ENCODE measurements at places on chromosomes 11 and 22.

GRCh38 chr11:72263361-72263760, 19.4 kb upstream of the PHOX2A start:
- DNase-seq, result no peak

DNA sequence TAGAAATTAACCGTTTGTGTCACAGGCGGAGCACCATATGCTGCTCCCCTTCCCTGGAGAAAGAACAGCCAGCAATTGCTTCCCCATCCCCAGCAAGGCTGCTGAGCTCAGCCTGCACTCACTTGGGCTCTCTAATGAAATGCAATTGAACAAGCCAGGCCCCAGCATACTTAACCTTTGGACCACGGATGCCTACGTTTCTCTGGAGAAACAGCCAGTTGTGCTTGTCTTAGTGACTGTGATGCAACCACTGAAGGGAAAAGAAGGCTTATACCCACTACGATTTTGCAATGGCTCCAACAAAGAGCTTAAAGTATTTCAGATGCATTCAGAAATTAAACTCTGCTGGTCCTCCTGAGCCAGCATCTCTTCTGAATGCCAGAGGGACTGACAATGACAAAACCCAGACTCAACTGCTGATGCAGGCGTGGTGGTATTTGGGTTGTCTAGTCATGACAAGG, 51.3 kb upstream of the SESN3 start:
- DNase-seq, result no peak

GRCh38 chr11:76156971-76157427, 49.3 kb downstream of the WNT11 start:
- DNase-seq, result no peak

DNA sequence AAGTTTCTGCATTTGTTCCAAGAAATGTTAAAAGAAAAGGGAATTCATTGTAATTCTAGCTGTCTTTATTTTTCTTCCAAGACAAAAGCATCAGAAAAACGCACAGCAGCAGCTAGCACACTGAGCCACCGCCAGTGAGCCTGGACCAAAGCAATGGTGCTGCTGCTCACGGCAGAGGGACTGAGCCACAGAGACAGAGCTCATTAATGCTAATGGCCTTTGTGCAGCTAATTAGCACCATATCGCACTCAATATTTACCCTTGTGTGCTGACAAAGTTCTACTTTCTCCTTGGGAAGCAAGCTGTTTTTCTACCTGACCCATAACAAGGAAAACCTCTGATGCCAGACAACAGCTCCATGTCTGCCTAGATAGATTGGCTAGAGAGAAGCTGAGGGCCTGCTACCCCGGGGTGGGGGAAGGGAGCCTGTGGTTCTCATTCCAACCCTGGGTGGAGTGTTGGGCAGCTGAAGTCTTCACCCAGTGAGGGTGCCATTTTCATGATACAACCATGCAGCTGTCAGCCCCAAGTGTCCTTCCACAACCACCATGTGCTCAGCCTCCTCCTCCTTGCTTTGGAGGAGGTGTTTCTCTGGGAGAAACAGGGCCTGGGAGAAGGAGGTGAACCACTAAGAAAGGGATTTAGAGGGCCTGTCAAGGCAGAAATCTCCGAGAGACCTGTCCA, 131.1 kb upstream of the NCAM1 start:
- no peak for DNase-seq

GRCh38 chr22:35538801-35539321, 1.8 kb upstream of the RASD2 start:
- DNase-seq, result peak; percentile 28

- no peak for DNase-seq
Observed at GRCh38 chr22:35555483-35555890, 14.9 kb downstream of the RASD2 start.

GRCh38 chr11:46119352-46120216, 1.7 kb downstream of the PHF21A start:
- peak; percentile 32 for DNase-seq

- DNase-seq, result no peak
Observed at GRCh38 chr22:39589875-39590274, 19.3 kb downstream of the CACNA1I start.

DNA sequence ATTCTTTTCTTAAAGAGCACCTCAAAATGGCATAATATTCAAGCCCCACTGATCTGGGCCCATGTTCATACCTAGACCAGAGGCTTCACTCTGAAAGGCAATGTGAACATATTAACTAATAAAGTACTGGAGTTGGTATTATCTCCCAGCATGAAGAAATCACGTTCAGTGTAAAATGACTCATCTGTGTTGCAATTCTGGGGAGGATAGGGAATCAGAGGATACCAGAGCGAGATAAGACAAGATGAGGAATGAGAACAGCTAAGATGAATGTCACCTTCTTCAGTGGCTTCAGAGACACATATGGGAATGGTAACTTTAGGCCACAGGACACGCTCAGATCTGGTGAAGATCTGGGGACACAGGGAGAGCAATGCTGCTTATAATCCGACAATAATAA, 121.1 kb downstream of the NTM start:
- no peak for DNase-seq

DNA sequence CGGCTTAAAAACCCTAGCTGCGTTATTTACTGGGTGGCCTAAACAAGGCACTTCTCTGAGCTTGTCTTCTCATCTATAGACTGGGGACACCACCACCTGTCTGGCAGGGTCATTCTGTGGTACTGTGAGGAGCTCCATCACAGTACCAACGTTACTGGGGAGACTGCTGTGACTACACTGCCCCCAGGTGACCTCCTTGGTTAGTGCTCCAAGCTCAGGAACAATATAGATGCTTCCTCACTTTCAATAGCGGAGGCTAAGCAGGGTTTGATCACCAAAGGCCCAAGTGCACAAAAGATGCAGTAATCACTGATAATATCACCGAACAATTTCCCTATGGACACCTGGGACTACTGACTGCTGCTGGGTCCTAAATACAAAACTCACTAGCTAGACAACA, 18.8 kb downstream of the PRPF19 start:
- no peak for DNase-seq

DNA sequence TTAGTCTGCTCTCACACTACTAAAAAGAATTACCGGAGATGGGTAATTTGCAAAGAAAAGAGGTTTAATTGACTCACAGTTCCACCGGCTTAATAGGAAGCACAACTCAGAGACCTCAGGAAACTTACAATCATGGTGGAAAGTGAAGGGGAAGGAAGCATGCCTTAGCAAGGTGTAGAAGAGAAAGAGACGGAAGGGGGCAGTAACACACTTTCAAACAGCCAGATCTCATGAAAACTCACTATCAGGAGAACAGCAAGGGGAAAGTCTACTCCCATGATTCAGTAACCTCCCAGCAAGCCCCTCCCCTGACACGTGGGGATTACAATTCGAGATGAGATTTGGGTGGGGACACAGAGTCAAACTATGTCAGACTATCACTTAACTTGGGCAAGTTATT, 236.6 kb upstream of the ANO3 start:
- DNase-seq, result no peak

DNA sequence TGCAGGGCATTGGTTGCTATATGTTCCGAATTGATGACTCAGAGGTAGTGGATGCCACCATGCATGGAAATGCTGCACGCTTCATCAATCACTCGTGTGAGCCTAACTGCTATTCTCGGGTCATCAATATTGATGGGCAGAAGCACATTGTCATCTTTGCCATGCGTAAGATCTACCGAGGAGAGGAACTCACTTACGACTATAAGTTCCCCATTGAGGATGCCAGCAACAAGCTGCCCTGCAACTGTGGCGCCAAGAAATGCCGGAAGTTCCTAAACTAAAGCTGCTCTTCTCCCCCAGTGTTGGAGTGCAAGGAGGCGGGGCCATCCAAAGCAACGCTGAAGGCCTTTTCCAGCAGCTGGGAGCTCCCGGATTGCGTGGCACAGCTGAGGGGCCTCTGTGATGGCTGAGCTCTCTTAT, 5.4 kb upstream of the TTC36 start:
- DNase-seq, result no peak

DNA sequence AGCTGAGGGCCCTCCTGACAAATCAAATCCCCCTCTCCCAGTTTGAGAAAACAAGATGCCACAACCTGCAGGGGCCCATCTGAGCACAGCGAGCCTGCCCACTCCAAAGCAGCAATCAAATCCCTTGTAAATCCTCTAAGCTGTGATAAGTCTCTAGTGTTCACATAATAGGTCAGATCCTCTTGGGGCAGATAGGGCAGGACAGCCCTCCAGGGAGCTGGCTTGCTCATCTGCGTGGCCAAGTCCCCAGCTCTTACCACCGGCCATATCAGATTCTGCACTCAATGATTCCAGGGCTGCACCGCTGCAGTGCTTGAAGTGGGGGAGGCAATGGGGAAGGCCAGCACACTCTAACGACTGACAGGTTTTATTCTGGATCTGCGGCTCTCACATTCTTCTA, 29.6 kb upstream of the FLI1 start:
- DNase-seq, result no peak

DNA sequence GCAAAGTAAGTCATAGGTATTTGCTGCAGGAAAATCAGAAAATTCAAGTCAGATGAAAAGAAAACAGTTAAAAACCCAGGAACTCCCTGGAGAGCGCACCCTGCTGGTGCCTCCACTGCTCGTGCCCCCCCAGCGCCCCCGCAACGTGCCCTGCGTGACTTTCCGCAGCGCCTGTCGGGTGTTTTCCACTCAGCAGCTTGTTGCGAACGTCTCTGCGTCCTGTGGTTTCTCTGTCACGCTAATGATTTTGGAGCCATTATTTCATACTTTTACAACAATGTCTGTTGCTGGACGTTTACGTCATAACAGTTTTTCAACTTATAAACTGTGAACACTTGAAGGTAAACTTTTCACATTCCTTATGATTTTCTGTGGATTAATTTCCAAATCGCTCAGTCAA, 5.0 kb downstream of the CRELD2 start:
- no peak for DNase-seq

GRCh38 chr11:3058753-3059664, 1.8 kb upstream of the CARS1 start:
- no peak for DNase-seq

DNA sequence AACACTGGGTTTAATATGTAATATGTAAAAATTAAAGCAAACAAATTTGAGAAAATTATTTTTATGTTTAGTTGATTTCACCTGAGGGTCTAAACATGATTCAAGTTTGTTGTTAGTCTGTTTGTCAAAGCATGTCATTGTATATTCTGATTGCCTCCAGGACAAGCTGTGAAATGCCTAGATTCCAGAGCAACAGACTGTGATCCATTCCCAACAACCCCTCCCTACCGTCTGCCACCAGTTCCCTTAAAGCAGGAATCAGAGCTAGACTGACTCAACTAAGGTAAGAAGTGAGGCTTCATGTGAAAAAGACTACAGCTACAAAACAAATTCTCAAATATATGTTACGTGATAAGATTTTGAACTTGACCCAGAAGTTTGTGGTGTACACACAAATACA, 304.2 kb downstream of the RAB38 start:
- no peak for DNase-seq

All from activated CD4-positive, alpha-beta T cell treated with anti-CD3 and anti-CD28 coated beads for 24 hours (primary cell).